ENCODE measurements at places on chromosomes 12 and 14.

DNA sequence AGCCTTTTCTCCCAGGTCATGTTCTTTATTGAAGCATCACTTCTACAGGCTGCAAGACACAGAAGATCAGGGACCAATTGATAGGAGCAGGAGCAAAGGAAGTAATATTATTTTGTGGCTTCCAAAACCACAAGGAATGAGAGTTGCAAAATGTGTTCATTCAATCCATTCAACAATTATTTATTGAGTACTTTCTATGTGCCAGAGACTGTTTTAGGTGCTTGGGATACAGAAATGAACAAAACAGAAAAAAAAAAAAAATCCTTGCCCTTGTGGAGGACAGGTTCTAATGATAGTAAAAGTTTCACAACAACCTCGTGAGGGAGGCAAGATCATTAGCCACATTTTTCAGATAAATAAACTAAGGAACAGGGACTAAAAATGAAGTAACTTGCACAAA is 20.1 kb upstream of the DACT1 start:
- no peak for DNase-seq

DNA sequence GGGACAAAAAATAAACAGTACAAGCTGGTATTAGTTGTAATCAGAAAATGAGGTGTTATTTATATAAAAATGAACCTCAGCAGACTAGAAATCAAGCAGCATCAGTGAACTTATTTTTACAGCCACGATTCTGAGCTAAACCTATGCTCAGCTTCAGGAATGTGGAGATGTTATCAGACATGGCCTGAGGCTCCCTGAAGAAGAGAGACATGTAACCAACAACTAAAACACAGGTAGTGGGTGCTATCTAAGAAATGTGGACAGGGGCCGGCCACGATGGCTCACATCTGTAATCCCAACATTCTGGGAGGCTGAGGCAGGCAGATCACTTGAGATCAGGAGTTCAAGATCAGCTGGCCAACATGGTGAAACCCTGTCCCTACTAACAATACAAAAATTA is 534.3 kb downstream of the VRK1 start:
- no peak for DNase-seq

GRCh38 chr14:61671082-61671481 is 24.2 kb upstream of the HIF1A start:
- DNase-seq = no peak

GRCh38 chr14:20377171-20377570 is 33.7 kb downstream of the PARP2 start:
- DNase-seq = no peak

- DNase-seq = no peak
These were observed 6.8 kb upstream of the SLC38A2 start for GRCh38 chr12:46379352-46379751.

- DNase-seq = no peak
These were observed 7.3 kb downstream of the TTC7B start for GRCh38 chr14:90808759-90809529.

DNA sequence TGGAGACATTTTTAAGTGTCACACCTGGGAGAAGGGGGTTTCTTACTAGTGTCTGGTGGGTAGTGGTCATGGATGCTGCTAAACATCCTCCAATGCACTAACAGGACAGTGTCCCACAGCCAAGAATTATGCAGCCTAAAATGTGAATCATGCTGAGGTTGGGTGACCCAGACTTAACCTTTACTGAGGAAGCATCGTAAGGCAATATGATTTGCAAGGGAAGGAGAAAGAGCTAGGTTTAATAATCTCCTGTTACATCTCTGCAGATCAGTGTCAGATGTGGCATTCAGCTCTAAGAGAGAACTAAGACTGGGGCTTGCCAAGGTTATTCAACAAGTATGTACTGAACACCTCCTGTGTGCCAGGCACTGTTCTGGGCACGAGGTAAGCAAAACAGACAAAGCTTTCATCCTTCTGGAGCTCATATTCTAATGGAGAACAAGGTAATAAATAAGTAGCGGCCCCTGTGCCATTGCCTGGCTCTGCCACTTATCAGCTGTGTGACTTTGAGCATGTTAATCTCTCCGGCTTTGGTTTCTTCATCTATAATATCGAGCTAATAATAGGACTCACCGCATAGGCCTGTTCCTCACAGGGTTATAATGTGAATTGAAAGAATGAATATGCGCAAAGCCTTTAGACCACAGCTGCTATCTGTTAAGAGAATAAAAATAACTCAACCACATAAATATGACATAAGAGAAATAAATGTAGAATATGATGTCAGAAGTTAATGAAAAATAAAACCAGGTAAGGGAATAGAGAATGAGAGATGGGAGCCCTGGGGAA is 13.5 kb upstream of the GOLGA5 start:
- no peak for DNase-seq

GRCh38 chr14:85471156-85471555 is 58.8 kb upstream of the FLRT2 start:
- DNase-seq = no peak

- DNase-seq = no peak
These were observed 49.5 kb upstream of the FOXN3 start for GRCh38 chr14:89466484-89466883.

- DNase-seq = no peak
These were observed 15.2 kb upstream of the CDK2AP1 start for GRCh38 chr12:123286652-123287373.

- DNase-seq = no peak
These were observed 10.5 kb downstream of the SERPINA6 start for GRCh38 chr14:94312481-94313246.

- no peak for DNase-seq
These were observed 268 bp downstream of the NDUFB1 start for GRCh38 chr14:92121207-92121669.

DNA sequence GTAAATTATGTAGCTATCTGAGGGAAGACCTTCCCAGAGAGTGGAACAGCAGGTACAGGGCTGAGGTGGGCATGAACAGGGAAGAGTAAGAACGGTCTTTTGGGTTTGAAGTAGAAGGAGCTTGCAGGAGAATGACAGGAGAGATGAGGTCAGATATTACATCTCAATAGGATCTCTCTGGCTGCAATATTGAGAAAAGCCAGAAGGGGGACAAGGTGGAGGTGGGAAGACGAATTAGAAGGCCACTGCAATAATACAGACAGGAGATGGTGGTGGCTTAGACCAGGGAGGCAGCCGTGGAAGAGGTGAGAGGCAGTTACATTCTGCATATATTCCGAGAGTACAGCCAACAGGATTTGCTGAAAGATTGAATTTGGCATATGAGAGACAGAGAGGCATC is 310.2 kb downstream of the APAF1 start:
- DNase-seq = no peak

GRCh38 chr14:77582511-77582910 is 33.9 kb downstream of the SPTLC2 start:
- DNase-seq = no peak

DNA sequence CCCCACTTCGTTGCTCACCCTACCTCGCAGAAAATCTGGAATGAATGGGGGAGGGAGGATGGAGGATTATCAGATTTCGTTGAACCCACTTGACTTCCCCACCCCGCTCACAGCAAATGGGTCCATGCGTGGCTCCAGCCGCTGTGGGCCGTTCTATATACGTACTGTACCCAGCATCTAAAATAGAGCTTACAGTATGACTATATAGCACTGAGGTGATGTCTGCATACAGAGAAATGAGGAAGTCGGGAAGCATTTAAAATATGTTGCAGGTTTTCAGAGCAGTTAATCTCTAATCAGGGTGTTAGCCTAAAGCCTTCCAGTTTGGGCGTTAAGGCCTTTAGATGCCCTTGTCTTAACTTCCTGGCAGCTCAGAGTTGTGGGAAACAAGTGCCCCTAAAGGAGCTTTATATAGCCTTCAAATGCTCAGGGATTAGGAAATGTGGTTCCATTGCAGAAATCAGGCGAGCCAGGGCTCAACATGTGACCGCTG is 1.4 kb downstream of the BICDL1 start:
- no peak for DNase-seq

- DNase-seq = no peak
These were observed 75.6 kb downstream of the MED13L start for GRCh38 chr12:116201908-116202307.

DNA sequence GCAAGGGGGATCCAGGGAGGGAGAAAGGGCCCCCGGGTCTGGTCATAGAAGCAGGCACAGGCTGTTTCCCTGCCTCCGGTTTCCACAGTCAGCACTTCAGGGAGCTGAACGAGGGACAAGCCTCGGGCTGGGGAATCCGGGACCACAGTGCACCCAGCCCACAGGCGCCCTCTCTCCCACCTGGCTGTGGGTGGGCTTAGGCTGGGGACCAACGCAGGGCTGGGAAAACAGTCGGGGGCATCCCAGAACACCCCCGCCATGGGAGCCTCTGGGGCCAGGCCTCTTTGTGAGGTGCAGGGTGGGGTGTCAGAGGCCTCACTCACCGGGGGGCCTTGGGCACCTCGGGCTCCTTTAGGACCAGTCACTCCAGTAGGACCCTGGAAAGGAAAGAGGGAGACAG is 16.3 kb downstream of the TMEM106C start:
- no peak for DNase-seq

GRCh38 chr12:128570191-128571065 is 253.3 kb downstream of the SLC15A4 start:
- no peak for DNase-seq

GRCh38 chr14:102197317-102197853 is 57.7 kb downstream of the WDR20 start:
- DNase-seq = no peak

GRCh38 chr12:58455136-58455535 is 465.2 kb downstream of the LRIG3 start:
- DNase-seq = no peak

GRCh38 chr12:41365653-41366171 is 177.6 kb downstream of the PDZRN4 start:
- no peak for DNase-seq

DNA sequence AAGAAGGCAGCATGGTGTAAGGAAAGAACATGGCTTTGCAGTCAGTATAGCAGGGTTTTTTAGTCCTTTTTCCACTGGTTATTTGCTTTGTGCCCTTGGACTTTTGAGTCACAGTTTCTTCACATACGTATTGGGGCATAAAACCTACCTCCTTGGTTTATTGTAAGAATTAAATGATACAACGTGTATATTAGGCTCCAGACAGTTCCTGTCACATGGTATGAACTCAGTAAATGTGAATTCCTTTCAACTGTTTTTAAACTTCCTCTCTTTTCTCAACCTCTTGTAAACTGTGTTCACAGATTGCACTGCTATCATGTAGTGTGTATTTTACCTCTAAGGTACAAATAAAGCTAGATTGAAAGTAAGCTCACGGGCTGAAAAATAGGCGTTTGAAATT is 29.5 kb downstream of the MSRB3 start:
- DNase-seq = no peak

- no peak for DNase-seq
These were observed 142.5 kb downstream of the SAMD4A start for GRCh38 chr14:54709444-54709843.

- DNase-seq = no peak
These were observed 87.9 kb downstream of the SRRM4 start for GRCh38 chr12:119069147-119069642.

- DNase-seq = no peak
These were observed 11.6 kb upstream of the SRSF9 start for GRCh38 chr12:120481022-120481767.

DNA sequence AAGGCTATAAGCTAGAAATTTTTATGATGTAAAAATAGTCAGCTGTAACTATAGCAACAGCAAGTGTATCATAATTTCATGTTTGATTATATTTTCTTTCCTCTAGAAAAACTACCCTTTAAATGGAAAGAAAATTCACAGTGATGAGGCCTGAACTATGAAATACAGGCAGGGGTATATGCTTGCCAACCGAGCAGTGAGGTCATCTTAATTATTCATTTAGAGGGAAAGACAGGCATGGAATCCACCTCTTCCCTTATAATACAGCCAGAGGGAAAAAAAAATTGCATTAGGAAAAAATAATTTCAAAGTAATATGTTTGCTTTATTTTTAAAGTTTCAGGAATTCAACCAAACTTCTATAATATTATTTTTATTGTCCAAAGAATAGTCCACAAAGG is 139.8 kb downstream of the EPS8 start:
- DNase-seq = no peak

DNA sequence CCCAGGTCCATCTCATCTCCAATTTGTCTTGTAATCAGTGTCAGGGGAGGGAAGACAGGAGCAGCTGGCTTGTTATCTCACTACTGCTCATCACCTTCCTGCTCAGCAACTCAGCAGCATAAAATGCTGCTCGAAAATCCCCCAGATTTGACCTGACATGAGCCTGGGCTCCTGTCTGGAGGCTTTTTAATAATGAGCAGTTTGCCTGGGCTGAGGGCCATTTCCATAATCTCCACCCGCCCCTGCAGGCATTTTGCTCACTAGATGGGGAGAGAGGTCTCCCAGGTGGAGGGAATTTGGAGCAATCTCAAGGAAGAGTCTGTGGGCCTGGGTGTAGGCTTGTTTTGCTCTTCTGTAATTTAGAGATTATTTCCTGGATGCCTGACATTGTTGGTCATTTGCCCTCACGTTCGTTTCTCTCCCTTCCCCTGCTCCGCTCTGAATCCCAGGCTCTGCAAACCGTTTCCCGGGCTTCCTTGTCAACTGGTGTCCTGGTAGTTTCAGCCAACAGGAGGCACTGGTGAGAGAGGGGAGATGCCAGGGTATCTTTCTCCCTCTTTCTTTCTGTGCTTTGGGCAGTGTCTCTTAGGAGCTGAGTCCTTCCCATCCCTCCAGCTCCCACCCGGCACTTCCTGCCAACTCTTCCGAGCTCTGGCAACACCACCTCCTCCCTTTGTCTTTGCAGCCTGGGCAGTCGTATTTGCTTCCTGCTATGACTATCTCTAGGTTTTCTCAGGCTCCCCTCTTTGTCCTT is 299.2 kb downstream of the GLT1D1 start:
- DNase-seq = no peak

DNA sequence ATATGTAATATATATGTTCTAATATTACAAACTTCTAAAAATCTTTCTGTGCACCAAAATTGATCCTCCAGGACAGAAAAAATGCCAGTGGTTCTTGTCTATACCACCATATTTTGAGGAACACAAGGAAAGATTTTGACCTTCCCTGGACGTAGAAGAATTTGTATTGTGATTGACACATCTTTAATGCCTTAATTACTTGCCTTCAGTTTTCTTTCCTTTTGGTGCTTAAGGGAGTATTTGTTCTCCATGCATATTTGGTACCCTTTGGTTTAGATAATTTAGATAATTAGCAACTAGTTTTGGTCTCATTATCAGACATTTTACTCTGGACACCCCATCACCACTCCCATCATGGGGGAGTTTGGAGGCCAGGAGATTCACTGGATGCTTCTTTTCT is 27.6 kb downstream of the TRAF3 start:
- DNase-seq = no peak

Measured in NCI-H2107 (cell line).